ENCODE measurements at places on chromosomes 2 and 18.

DNA sequence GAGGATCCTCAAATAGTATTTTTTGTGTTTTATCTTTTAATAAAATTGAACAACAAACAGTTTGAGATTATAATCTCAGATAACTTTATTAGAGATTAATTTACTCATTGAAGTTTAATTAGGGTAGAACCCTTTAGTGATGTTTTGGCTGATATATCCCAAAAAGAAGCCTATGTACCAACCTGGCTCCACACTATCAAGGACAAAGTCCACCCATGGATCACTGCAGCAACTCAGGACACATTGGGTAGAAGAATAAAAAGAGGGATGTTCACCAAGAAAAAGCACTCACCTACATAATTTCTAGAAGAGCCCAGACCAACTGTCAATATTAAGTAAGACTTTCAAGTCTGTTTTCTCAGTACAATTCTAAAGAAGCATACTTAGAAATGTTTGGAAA lies 112.9 kb downstream of the EXOC6B start:
- no peak for DNase-seq

GRCh38 chr2:162484551-162484950 lies 140.6 kb downstream of the GCA start:
- DNase-seq = no peak

DNA sequence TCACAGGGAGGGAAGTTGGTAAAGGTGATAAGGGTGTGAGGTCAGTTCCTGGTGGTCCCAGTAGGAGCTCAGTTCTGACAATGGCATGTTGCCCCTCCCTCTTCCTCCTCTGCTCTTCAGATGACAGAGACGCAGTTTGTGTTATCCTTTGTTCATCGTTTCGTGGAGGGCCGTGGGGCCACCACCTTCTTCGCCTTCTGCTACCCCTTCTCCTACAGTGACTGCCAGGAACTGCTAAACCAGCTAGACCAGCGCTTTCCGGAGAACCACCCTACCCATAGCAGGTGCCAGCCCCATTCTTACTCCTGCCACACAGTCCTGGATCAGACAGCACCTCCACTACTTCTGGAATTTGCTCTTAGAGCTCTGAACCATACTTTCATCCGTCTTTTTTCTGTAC lies 2.3 kb downstream of the AGBL5 start:
- DNase-seq = no peak

GRCh38 chr2:232502911-232503808 lies 15.5 kb upstream of the ECEL1 start:
- no peak for DNase-seq

DNA sequence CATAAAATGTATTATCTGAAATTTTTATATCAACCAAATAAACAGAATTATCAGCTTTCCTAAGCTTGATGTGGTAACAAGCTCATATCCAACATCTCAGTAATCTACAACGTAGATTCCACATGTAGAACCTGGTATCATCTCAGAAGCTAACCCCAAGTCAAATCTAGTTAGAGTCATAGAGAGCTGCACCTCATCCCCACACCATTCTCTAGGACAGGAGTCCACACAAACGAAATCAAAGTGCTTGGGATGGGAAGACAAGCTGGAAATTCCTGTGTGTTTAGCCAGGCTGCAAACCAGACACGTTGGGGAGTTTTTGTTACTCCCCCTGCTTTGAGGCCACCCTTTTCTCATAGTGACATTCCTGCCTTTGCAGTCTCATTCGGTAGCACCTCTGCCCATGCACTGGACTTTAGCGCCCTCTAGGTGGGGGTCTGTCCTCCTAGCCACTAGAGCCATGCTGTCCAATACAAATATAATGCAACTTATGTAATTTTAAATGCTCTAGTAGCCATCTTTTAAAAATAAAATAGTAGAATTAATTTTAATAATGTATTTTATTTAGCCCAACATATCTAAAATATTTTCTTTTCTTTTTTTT lies 28.1 kb upstream of the SATB2 start:
- DNase-seq = no peak

- no peak for DNase-seq
These were observed 106.0 kb downstream of the COPS8 start for GRCh38 chr2:237191714-237192081.

DNA sequence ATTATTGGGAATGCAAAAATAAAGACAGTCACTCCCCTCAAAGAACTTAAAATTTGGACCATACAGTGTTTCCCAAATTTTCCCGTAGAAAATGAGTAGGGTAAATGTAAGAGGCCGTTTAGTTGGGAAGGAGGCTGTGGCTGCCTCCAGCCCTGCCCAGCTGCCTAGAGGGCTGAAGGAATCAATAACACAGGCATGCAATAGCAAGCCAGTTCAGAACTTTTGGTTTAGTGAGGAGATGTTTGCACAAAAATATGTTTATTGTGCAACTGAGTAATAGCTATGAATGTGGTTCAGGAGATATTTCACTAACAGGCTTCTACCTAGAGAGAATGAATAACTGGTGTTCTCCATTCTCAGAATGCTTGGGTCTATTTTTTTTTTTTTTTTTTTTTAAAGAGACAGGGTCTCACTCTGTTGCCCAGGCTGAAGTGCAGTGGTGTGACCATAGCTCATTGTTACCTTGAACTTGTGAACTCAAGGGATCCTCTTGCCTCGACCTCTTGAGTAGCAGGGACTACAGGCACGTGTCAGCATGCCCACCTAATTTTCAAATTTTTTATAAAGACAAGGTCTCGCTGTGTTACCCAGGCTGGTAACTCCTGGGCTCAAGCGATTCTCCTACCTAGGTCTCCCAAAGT lies 23.6 kb downstream of the UGP2 start:
- no peak for DNase-seq
